Cardiac atrium fibroblast (primary cell): ENCODE measurements at places on chromosomes 2 and 18. TPM values are rescaled to one million over a fixed set of nuclear protein-coding genes. Genes with fewer than 3 reads are reported as not detected.

Gene PHLPP1
- total RNA-seq = 2.5 and 3.7 TPM in 2 replicates

Gene DPP10
- under 0.01 TPM in 1 of 2 replicates, not detected in the other for total RNA-seq

Gene XIRP2
- under 0.01 and 0.18 TPM in 2 replicates for total RNA-seq

Gene BAZ2B
- 16.1 and 22.0 TPM in 2 replicates for total RNA-seq

Gene STK25
- total RNA-seq = 198 and 268 TPM in 2 replicates

Gene CD8B2
- total RNA-seq = not detected in 2 replicates

Gene TXNL4A
- 59.2 and 65.4 TPM in 2 replicates for total RNA-seq

Gene CFAP53
- total RNA-seq = not detected in 2 replicates

Gene KRTCAP3
- 0.97 TPM in 1 of 2 replicates, not detected in the other for total RNA-seq

Gene MSH6
- total RNA-seq = 28.0 and 28.5 TPM in 2 replicates

Gene RNASEH1
- 28.2 and 31.4 TPM in 2 replicates for total RNA-seq

Gene IHH
- under 0.01 TPM in 1 of 2 replicates, not detected in the other for total RNA-seq

Gene TMEM247
- total RNA-seq = not detected in 2 replicates

Gene SPC25
- total RNA-seq = 2.0 and 2.1 TPM in 2 replicates

Gene RAX
- total RNA-seq = not detected in 2 replicates
